ENCODE measurements at places on chromosomes 5 and 9.

GRCh38 chr5:132227235-132227484 lies 493 bp downstream of the P4HA2 start:
- DNase-seq, result no peak

DNA sequence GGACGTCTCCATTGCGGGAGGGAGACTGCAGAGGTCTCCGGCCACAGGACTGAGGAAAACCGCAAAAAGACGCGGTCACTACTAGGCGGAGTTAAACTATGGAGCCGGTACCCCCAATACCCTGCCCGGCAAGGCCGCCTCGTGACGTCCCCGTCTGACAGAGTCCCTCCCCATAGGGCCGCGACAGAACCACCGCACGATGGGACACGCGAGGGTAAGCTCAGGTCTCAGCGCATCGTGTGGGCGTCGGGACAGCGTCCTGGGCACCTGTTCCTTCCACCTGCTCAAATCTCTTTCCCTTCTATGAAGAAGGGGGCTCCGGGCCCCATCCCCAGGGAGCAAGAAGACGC lies 35.2 kb upstream of the GLDC start:
- peak; percentile 65 for DNase-seq

DNA sequence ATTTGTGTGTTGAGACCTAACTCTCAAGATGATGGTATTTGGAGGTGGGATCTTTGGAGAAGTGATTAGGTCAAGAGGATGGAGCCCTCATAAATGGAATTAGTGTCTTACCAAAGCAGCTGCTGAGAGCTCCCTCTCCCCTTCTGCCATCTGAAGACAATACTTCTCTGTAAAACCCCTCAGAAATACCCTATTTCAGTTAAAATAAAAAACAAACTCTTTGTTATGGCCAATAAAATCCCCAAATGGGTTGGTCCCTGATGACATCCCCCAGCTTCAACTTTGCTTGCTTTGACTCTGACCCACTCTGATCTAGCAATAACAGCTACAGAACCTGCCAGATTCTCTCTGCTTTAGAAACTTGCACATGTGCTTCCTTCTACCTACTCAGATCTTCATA lies 100.9 kb downstream of the SNCAIP start:
- no peak for DNase-seq

- DNase-seq, result no peak
These were observed 99.1 kb downstream of the PTTG1 start for GRCh38 chr5:160520609-160521391.

GRCh38 chr5:96004754-96005153 lies 43.1 kb upstream of the ELL2 start:
- DNase-seq, result no peak

DNA sequence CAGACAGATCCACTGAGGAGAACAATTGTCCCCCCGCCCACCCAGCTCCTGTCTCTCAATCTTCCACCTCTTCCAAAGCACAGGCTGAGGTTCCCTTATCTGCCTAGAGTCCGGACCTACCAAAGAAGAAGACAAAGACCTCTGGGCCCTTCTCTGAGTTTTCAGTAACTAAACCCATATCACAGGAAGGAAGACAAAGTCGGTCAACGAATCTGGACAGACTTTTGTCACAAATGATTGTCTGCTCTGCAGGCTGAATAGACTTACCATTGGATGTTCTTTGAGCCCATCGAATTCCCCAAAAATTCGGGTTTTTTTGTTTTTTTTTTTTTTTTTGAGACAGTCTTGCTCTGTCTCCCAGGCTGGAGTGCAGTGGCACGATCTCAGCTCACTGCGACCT lies 58.0 kb downstream of the C9orf50 start:
- DNase-seq, result no peak

DNA sequence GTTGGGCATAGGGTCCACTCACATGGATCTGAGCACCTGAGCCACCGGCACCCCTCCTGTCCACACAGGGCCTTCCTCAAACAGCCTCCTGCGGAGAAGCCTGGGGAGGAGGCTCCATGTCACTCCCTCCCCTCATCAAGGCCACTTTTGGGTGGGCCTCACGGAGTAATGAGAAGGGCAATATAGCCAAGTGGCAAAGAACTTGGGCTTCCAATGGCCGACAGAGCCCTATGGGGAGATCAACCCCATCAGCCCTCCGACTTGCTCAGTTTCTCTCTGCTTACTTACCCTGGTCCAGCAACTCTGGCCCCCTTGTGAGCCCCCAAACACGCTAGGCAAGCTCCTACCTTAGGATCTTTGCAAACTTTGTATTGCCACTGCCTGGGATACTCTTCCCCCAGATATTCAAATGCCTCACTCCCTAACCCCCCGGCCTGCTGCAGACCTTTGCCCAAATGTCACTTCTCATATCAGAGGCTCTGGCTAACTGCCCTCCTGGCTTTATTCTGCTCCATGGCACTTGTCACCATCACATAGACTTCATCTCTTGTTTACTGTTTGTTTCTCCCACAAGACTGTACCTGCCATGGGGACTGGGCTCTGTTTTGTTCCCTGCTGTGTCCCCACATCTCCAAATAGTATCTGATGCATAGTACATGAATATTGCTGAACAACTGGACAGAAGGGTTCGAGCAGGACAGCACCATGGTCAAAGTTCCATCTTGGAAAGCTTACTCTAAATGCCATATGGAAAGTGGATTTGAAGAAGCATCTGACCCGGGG lies 220.8 kb downstream of the FSTL4 start:
- no peak for DNase-seq

DNA sequence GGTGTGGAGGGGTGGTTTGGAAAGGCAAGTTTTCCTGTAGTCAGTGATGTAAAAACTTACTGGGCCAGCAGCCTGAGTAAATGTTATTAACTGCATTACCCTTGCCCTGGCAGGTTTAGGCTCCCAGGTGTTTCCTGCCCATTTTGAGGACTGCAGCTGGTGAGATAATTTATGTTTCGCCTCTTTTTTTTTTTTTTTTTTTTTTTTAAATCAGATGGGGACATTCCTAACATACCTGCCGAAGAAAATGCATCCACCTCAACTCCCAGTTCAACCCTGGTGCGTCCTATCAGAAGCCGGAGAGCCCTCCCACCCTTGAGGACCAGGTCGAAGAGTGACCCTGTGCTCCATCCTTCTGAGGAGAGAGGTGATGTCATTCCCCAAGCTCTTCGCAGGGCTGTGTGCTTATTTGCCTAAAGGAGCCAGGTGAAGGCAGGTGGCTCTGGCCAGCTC lies 60.6 kb downstream of the ENTREP1 start:
- DNase-seq, result no peak

GRCh38 chr5:114447084-114447773 lies 85.4 kb downstream of the KCNN2 start:
- no peak for DNase-seq

- DNase-seq, result no peak
These were observed 97.8 kb upstream of the CPLX2 start for GRCh38 chr5:175773534-175774070.

- no peak for DNase-seq
These were observed 4.9 kb upstream of the NXNL2 start for GRCh38 chr9:88530051-88530450.

- DNase-seq, result no peak
These were observed 58.0 kb downstream of the GRAMD2B start for GRCh38 chr5:126481243-126481642.

DNA sequence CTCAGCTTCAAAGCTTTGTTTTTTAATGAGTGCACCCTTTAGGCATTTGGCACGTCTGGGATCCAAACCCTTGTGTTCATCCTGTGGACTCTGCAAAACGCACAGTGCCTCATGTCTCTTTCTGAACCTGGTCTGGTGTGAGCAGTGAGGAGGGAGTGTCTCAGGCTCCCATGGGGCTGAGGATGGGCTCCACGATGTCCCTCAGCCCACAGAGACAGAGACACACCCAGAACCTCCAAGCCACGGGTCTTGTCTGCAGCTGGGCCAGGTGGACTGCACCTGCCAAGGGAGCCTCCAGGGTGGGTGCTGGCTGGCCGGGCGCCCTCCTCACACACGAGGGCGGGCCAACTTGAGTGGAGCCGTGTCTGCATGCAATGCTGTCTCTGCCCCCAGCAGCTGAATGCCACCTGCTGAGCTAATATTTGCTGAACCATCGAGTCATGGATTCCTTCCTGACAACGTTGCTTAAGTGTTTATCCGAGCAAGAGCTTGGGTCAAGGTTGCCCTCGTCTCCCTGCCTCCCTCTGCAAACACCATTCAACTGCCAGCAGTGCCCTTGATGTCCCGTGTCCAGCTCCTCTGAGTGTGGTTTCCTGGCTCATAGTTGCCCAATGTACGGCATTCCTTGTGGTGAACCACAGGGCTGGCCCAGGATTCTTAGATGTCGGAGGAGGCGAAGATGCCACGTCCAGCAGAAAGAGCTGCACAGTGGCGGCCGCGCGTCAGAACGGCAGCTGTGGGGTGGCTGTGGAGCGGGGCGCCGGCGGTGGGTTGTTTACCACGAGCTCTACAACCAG lies 31.4 kb upstream of the LPCAT1 start:
- no peak for DNase-seq

- no peak for DNase-seq
These were observed 152.7 kb upstream of the TBCA start for GRCh38 chr5:77928776-77929300.

DNA sequence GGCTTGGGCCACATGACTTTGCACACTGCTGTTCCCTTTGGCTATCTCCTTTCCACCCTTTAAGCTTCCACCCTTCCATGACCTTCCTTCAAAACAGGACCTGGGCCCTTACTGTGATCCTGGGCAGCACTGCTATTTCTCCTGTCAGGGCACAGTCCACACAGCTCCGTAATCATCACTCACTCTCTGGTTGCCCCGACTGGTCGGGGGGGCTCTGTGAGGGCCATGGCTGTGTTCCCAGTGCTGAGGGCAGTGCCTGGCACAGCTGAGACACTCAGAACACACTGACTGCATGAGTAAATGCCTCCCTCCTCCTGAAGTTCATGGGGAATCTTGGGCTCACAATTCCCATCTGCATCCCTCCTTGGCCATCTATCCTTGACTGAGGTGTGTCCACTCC lies 12.2 kb downstream of the TRAF1 start:
- DNase-seq, result no peak

DNA sequence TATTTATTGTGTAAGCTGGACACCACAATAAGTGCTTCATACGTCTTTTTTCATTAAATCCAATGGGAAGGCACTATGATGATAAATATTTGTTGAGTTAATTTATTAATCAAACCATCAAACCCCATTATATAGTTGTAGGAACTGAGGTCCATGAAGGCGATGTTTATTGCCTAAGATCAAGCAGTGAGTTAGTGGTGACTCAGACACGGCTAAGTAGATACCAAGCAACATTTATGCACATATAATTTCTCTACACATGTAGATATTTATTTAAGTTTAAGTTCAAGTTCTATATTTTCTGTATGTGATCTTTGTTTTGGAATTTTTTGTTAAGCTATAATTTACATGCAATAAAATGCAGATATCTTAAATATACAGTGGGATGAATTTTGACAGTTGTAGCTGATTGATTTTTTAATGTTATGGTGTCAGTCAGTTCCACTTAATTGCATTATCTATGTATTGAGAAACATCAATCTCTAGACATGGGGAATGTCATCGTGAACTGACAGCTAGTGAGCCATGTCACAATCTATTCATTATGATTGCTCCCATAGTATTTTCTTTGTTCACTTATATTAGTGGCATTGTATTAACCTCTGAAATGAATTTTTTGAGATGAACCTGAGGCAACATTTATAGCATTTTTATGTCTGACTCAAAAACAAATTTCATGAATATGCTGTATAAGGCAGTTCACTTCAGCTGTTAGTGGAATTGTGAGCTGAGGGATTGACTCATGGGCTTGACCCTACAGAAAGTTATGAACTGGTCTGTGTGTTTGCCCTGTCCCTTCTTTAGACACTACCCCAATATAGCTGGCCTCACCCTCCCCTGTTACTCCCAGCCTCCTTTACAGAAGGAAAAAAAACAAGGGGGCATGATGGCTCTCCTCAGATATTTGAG lies 11.9 kb upstream of the GARNL3 start:
- no peak for DNase-seq

Data from activated CD4-positive, alpha-beta T cell treated with anti-CD3 and anti-CD28 coated beads, Interleukin-2, amount 50 U/mL, for 48 hours (primary cell).